T-helper 1 cell (primary cell): ENCODE measurements at places on chromosomes 11 and 22.

DNA sequence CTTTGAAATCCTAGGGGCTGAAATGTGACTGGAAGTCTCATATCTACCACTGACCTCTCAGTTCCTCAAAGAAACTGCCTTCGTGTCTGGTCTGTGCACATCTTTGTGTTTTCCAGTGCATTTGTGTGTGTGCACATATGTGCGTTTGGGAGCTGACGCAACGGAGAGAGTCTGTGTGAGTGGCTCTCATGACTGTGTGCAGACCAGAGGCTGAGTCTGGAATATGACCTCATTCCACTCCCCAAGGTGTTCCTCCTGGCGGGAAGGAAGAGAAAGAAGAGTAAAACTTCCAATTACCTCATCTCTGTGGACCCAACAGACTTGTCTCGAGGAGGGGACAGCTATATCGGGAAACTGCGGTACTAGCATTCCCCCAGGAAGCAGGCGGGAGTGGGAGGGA, 16.5 kb downstream of the TUB start:
- DNase-seq: no peak

DNA sequence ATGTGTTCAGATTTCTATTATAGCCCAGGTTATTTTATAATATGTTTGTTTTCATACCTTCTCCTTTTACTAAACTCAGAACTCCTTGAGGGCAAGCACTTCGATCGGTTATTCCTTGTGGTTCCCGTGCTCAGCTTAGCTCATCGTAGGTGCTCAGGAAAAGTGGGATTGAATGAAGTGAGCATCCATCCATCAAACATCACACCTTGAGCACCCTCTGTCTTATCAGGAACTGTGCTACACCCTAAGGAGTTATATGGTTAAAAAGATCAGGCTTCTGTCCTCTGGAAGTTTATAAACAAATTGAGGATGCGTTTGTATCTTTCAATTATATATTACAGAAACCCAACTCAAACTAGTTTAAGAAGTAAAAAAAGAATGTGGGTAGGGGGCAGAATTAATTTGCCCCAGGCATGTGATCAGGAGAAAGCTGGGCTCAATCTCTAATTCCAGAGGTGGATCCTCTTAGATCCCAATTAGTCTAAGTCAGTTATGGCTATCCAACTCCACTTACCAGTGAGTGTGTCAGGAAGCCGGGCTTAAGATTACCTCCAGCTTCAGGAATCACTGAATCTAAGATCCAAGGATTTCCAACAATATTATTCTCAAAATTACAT, 59.9 kb upstream of the RRAS2 start:
- DNase-seq: no peak

DNA sequence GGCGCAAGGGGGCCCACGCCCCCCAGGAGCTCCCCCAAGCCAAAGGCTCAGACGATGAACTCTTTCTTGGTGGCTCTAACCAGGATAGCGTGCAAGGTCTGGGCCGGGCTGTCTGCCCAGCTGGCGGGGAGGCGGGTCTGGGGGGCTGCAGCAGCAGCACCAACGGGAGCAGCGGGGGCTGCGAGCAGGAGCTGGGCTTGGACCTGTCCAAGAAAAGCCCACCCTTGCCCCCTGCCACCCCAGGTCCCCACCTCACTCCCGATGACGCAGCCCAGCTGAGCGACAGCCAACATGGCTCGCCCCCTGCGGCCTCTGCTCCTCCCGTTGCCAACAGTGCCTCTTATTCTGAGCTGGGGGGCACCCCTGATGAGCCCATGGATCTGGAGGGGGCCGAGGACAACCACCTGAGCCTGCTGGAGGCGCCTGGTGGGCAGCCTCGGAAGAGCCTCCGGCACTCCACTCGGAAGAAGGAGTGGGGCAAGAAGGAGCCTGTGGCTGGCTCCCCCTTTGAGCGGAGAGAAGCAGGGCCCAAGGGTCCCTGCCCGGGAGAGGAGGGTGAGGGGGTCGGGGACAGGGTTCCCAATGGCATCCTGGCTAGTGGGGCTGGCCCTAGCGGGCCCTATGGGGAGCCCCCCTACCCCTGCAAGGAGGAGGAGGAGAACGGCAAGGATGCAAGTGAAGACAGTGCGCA, 21.6 kb upstream of the TMEM191C start:
- no peak for DNase-seq

DNA sequence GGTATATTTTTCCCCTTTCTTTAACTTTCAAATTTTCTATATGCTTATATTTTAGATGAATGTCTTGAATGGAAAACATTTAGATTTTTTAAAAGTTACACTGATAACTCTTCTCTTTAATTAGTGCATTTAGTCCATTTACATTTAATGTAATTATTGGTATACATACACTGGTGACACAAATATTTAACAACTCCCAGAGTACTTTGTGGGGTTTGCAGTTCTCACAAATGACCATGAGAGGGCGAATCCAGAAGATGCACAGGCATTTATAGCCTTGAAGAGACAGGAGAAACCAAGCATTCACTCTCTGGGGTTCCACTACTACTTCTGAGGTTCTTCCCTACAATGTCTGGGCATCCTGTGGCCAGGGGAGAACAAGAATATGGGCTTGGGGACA, 125.1 kb downstream of the TIMP3 start:
- no peak for DNase-seq

GRCh38 chr22:37043828-37044538, 7.6 kb upstream of the KCTD17 start:
- no peak for DNase-seq

- DNase-seq: no peak
Measured at GRCh38 chr11:34775417-34775888, 140.7 kb downstream of the APIP start.

DNA sequence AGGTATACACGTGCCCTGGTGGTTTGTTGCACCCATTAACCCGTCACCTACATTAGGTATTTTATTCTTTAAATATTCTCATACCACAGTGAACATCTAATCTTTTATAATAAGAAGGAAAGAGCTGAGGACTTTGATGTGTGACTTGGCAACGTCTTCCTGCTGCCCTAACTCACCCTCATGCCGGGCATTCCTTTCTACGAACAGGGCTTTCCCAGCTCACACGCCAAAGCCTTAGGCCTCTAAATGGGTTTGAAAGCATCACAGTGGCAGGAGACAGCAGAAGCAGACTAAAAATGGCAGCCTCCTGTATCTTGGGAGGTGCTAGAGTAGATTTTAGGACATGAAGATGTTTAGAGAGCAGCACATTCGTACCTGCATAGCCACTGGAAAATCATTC, 52.6 kb downstream of the CLTCL1 start:
- no peak for DNase-seq

DNA sequence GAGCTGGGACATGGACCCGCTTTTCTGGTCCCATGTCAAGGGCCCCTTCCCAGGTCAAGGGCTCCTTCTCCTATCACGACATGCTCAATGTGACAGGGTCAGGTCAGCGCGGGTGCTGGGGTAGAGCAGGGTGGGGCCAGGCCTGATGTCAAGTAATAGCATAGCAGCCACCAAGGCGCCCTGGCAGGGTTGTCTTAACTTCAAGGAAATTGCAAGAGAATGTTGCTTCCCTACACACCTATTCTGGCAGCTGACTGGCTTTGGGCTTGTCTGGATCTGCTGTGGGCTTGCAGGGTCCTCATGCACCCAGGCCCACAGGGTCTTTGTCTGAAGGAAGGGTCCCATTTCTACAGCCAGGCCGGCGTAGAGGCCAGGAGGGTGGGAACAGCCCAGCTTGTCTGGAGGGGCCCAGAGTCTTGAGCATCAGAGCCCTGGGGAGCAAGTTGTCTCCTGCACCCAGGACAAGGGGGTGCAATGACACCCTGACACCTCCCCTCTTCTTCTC, 71.4 kb downstream of the BUD13 start:
- DNase-seq: no peak

DNA sequence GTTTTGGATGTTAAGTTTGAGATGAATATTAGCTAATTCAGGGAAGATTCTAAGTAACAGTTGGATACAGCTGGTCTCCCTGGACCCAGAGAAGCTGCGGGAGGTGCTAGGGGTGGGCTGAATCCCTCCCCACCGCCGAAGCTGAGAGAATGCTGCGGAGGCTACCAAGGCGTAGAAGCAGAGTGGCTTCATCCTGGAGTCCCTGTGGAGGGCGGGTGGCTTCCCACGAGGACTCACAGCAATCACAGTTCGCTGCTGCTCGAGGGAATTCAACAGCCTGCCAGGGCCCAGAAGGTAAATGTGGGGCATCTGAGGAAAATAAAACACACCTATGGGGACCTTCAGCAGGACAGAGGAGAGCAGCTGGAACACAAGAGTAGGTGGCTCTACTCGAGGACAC, 11.1 kb upstream of the B3GAT1 start:
- no peak for DNase-seq

- DNase-seq: no peak
Measured at GRCh38 chr11:110991661-110992355, 253.7 kb upstream of the POU2AF2 start.

- DNase-seq: no peak
Measured at GRCh38 chr11:90650153-90650552, 427.3 kb upstream of the CHORDC1 start.

DNA sequence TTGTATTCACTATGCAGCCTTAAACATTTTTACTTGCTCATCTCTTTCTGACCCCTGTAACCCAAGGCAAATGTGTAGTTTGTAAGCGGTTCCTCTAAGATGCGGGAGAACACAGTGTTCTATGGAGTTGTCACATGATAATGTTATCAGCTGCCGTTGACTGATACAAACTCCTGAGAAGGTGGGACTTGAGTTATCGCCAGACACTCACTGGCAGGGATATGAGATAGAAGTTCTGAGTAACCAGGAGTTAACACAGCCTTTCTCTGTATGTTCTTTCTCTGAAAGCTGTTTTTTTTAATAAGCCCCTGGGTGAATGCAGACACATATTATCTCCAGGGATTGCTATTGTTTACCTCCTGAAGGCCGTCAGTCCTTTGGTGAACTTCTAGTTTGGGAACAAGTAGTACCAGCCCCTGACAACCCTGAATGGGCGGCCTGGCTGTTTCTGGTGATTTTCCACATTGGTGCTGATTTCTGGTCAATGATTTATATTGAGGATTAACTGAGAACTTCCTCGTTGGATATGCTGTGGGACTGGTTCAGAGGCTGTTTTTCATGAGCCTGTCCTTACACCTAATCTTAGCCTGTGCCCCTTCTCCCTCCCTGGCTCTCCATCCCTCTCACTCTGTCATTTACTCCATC, 155.3 kb upstream of the RASSF10 start:
- no peak for DNase-seq

- no peak for DNase-seq
Measured at GRCh38 chr11:69801513-69802335, 17.5 kb downstream of the FGF3 start.

GRCh38 chr22:27512283-27512761, 289.2 kb downstream of the MN1 start:
- DNase-seq: no peak

- peak; percentile 44 for DNase-seq
Measured at GRCh38 chr11:118240999-118241763, 11.0 kb downstream of the MPZL3 start.

DNA sequence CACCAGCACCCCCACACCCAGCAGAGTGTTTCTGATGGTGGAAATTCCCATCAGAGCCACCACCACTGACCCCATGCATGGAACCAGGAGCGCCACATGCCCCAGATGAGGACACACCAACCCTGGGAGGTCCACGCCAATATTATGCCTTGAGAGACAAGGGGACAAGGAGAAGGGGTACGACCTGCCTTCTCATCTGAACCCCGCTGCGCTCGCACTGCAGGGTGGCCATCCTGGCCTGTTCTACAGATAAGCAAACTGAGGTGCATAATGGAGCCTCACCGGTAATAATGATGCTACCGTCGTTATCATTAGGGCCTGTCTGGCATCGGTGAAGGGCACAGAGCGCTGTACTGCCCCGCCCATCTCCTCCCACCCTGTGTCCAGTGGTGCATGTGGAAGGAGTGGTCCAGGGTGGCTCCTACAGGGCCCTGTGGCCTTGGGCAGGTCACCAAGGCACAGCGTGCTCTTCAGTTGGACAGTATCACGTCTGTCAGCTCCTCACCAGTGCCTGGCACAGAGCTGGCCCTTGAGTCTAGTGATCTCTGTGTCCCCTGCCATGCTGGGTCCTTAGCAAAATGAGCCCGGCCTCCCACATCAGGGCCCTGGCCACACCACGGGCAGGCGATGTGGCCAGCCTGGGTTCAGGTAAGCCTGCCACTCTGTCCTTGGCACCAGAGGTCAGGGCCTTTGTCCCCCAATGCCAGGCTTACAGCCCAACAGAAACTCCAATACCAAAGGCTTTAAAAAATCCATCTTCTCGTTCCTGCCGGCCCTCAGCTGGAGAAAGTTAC, 92.2 kb downstream of the PHF21B start:
- no peak for DNase-seq

DNA sequence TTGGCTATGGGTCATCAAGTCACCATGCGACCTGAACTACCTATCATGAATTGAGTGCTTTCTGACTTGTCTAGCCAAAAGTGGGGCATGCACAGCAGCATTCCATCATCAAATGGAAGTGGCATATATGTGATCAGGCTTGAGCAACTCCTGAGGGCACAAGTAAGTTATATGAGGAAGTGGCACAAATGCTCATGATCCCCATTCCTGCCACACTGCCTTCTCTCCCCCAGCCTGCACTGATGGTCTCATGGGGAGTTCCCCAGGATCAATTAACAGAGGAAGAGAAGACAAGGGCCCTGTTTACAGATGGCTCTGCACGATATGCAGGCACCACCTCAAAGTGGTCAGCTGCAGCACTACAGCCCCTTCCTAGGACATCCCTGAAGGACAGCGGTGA, 21.8 kb downstream of the MS4A4E start:
- no peak for DNase-seq

GRCh38 chr11:100761841-100762240, 74.8 kb downstream of the ARHGAP42 start:
- DNase-seq: no peak

DNA sequence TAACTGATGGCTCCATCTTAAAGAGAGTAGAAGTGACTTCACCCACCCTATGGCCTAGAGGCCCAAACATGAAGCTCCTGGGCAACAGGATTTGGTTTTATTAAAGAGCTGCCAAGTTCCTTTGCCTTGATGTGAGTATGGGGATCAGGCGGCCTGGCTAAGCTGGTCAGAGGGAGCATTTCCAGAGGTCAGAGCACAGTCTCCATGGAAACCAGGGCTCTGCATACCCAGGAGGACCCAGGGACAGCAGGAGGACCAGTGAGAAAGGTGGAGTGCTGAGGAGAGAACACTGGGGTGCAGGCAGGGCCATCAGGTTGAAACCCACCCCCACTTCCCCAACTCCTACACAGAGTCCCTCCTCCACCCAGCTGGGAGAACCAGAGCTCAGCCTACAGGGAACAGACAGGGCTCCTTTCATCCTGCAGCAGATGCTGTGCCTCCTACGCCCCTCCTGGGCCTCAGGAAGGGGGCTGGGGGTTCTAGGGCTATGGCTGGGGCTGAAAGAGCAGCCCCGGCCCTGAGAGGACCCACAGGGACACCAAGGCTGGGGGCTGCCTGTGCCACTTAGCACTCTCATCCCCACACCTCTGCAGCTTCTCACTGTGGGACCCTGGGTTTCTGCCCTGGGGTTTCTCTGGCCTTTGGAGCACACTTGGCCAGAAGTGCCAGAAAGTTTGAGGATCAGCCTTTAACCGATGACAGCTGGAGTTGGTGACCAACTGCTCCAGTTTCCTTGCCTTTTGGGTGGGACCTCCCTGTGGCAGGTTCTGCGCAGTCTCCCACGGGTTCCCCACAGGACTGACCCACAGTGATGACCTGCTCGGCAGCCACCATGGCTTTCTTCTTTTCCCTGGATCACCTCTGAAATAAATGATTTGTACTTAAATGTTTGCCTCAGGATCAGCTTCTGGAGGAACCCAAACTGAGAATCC, 13.8 kb upstream of the P2RY6 start:
- DNase-seq: no peak
